ENCODE measurements at places on chromosomes 5 and 9.
A peak's percentile ranks its signal among the peaks of the same experiment; 100 is the strongest.

DNA sequence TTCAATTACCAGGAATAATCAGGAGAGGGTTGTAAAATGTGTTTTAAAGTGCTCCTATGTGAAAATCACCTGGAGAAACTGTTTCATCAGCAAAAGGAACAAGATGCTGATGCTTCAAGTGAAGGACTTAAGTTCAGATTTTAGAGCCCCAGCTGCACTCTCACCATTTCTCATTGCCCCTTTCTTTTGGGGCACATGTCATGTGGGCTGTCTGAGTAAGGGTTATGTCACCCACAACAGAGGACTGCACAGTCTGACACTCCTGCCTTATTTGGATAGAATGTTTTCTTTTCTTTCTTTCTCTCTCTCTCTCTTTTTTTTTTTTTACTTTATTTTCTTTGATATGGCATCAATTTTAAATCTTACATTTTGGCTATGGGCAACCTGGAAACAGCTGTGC lies 204.1 kb upstream of the EFNA5 start:
- DNase-seq: peak; percentile 25

DNA sequence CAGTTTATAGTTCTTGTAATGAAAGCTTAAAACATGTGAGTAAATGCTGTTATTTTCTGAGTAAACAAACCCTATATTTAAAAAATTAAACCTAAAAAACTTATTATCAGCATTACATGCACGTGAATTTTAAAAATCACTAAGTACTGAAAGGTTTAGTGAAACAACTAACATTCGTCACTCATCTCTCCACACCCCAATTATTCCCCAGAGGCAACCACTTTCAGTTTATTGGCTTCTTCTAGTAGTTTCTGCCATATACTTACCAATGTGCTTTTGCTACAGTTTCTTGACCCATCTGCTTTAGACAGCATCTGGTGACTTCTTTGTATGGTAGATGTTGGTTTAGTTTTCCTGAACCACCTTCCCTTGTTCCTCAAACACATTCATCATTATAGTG lies 58.1 kb downstream of the ANGPTL2 start:
- DNase-seq: no peak

DNA sequence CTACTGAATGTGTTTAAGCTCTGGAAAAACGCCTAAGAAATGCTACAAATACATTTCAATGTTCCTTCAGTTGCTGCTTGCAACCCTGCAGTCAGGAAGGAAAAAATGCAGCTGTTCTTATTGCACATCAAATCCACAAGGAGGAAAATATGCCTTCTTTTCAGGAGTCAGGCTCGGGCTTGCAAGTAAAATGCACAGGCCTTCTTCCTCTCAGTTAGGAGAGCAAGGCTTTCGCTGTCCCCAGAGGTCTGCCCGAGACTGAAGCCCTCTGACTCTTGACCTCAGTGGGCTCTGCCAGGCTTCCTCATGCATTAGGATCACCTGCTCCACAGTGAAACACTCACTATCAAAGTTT lies 899 bp upstream of the SHC3 start:
- DNase-seq: peak; percentile 48

- DNase-seq: no peak
Measured at GRCh38 chr9:133489253-133490190, 10.6 kb upstream of the SLC2A6 start.

DNA sequence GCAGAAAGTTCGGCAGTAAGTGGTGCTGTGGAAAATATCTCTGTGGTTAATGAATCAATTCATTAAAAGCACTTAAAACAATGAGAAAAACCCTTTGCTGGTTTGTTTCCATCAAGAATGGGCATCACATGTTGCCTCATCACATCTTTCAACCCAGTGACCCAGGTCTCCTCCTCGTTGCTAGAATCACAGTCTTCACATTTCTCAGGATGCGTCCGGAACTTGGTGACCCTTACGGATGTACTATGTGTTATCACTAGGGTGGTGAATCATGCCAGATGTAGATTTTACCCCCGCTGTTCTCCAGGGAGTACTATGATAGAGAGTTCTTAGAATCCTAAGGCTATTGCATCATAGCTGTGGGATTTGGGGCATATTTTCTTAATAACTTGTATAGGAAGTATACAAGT lies 217.9 kb upstream of the KLF4 start:
- DNase-seq: peak; percentile 96

DNA sequence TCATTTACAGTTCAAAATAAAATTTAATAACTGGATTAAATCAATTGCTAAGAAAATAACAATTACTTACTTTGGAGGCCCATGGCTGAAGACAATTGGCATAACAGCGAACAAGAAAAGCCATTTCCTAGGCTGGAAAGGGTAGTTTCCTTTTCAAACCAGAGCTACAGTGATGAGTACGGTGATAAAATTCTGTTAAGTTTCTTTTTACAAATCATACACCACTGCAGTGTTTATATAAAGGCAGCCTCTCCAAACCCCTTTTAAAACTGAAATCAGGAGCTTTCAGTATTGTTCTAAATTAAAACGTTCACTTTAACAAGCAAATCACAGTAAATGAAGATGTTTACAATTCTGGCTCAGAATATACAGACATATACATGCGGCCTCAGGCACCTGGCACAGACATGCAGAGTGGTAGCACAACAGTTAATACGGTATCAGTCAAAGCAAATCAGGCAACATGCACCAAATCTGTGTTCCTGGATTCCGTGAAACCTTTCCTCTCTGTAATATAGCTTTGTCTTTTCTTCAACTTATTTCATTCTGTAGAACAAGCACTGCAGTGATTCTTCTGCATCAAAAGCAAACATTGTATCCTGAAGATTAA lies 102.9 kb downstream of the RAPGEF6 start:
- DNase-seq: no peak

GRCh38 chr9:124388275-124389048 lies 26.8 kb downstream of the PSMB7 start:
- DNase-seq: no peak

GRCh38 chr5:129500101-129500500 lies 40.0 kb downstream of the ADAMTS19 start:
- DNase-seq: no peak

DNA sequence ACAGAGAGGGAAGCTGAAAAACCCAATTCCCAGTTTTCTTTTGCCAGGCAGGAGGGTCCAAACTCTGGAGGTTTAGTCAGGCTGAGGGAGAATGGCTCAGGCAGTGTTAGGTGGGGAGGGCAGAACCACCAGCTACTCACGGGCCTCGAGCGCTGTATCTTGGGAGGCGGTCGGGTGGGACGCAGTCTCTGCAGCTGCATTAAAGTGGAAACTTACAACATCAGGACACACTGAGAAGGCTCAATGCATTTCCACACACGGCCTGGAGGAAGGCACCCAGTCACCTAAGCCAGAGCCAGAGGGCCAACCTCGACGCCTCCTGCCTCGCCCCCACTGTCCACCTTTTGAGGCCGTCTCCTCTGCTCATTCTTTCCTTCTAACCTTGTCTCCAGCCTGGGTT lies 55.6 kb downstream of the CRB2 start:
- DNase-seq: no peak

DNA sequence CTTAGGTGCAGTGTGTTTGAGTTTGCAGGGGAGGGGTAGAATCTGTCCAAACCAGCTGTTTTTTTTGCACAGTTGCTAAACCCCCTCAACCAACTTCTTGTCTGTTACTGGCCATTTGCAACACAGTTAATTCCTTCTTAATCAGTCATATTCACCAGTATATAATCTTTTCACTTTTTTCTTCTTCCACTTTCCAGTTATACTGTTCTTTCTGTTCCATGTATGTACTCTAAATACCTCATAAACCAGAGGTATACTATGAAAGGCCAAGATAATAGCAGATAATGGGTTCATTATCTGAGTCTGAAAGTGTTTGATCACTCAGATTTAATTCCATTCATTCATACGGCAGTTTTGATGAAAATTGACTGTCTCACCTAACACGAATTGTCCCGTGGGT lies 11.1 kb downstream of the SMAD5 start:
- DNase-seq: no peak

DNA sequence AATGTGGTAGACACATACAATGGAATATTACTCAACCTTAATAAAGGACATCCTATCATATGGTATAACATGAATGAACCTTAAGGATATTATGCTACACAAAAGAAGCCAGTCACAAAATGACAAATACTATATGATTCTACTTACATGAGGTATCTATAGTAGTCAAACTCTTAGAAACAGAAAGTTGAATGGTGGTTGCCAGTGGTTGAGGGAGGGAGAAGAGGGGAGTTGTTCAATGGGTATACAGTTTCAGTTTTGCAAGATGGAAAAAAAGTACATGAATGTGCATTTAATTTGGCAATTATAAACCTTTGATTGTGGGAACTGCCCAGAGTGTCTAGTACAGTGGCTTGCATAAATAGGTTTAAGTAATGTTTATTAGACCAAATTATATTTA lies 473.3 kb upstream of the ZNF608 start:
- no peak for DNase-seq

- peak; percentile 44 for DNase-seq
Measured at GRCh38 chr5:102628441-102629175, 126.5 kb upstream of the PAM start.

GRCh38 chr5:108579236-108579635 lies 168.5 kb upstream of the FER start:
- DNase-seq: no peak

DNA sequence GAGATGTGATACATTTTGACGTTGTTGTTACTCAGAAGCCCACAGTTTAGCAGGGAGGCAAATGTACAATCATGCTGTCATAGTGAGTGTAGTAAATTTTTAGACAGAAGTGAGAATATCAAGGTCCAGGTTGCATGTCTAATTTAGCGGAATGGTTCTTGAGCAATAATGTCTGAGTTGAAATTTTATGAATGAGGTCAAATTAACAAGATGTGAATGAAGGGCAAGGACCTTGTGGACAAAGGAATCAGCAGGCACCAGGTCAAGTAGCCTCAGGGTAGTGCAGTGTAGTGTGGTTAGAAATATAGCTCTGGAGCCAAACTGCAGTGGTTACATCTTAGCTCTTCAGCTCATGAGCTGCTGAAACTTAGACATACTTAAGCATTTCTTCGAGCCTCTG lies 36.2 kb downstream of the TNFSF8 start:
- no peak for DNase-seq

DNA sequence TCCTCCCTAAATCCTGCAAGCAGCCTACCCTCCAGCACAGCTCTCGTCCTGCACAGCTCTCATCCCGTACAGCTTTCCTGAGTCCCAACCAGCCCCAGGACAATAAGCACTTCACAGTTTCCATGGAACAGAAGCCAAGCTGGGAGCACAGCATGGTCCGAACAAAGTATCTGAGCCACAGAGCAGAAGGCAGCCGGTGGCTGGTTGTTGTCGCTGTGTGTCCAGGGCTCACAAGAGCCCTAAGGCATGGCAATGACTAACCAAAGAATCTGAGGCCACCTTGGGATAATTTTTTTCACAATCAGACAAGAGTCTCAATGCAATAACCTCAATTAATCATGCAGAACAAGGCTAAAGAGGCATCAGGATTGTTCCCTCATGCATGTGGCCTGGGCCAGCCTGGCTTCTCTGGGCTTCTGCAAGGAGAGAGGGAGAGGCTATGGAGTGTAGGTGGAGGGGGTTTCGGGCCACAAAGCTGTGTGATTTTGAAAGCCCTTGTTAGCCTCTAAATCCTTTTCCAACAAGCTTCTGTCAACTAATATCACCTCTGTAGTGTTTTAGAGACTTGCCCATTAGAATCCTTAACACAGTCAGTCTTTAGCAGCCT lies 323.4 kb downstream of the PIK3R1 start:
- no peak for DNase-seq

- DNase-seq: peak; percentile 42
Measured at GRCh38 chr5:143600396-143601075, 197.1 kb upstream of the NR3C1 start.

- DNase-seq: no peak
Measured at GRCh38 chr5:67092535-67092934, 104.1 kb downstream of the CD180 start.

DNA sequence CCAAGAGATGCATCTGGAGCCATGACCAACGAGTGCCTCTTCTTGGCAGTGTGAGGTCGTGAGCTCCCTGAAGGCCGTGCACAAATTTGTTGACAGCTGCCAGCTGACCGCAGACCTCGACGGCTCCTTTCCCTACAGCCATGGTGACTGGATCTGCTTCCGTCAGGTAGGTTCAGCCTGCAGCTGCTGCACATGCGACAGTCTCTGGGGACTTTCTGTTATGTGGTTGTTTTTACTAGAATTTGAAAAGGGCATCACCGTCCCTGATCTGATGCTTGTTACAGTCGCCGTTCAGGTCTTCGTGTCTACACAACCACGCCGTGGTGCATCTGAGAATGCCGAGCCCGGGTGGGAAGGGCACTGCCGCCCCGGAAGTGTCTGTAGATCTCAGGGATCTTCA lies 36.5 kb upstream of the LRRC14B start:
- no peak for DNase-seq
